ENCODE measurements at places on chromosomes 2 and 18. TPM values are rescaled to one million over a fixed set of nuclear protein-coding genes. Genes with fewer than 3 reads are reported as not detected.

Gene PRKD3
- 45.5 TPM for total RNA-seq

Gene MLPH
- 14.2 TPM for total RNA-seq

Gene COBLL1
- 16.1 TPM for total RNA-seq

Gene SDC1
- 44.3 TPM for total RNA-seq

Gene SERTAD2
- 16.1 TPM for total RNA-seq

Gene TRAPPC12
- total RNA-seq = 76.1 TPM

Gene DNAJC5G
- total RNA-seq = not detected

Gene TWIST2
- total RNA-seq = 20.7 TPM

Gene SKA1
- total RNA-seq = 3.0 TPM

Data from smooth muscle cell of the pulmonary artery (primary cell).